Esophagus squamous epithelium (tissue), 5 donors: ENCODE measurements at places on chromosomes 5 and 9.

DNA sequence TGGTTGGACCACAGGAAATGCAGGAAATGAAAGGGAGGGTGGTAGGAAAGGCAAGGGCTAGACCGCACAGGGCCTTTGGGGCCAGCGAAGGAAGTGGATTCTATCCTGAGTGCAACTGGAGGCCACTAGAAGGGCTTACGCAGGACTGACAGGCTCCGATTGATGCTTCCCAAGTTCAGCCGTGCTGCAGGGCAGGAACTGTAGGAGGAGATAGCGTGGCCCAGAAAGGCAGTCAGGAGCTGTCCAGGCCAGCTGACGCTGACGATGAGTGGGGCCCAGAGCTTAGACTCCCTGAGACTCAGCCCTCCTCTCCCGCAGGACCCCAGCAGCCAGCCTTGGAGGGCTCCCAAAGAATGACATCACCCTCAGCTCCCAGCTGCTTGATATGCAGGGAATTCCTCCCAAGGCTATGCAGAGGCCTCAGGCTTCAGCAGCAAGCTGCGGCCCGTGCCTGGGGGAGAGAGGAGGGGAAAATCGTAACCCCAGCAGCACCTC is 48.8 kb downstream of the KCNIP1 start:
- H3K27ac ChIP-seq, result peak overlapping the region; percentile 21
- no peak for DNase-seq
- no peaks in the 10 kb centered on the region for H3K27me3 ChIP-seq
- H3K36me3 ChIP-seq, result no peaks in the 10 kb centered on the region
- no peak overlapping the region for H3K4me3 ChIP-seq
- peaks cover 13% of the 10 kb centered on the region for H3K4me1 ChIP-seq

DNA sequence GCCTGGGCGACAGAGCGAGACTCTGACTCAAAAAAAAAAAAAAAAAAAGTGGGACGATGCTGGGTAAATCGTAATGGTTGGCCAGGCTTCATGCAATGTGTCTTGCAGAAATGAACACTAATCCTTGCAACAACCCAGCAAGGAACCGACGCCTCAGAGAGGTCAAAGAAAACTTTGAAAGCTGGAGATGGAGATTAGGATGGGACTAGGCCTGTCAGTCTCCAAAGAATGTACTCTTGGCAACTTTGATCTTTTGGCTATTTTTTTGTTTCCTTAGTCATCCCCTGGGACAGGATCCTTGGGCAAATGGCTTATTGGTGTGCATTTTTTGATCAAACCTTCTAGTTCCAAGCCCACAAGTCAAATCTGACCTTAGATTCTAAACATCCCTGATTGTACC is 10.6 kb upstream of the PWWP2A start:
- H3K36me3 ChIP-seq, result no peaks in the 10 kb centered on the region
- H3K4me3 ChIP-seq, result no peak overlapping the region
- DNase-seq, result no peak
- no peaks in the 10 kb centered on the region for H3K27me3 ChIP-seq

DNA sequence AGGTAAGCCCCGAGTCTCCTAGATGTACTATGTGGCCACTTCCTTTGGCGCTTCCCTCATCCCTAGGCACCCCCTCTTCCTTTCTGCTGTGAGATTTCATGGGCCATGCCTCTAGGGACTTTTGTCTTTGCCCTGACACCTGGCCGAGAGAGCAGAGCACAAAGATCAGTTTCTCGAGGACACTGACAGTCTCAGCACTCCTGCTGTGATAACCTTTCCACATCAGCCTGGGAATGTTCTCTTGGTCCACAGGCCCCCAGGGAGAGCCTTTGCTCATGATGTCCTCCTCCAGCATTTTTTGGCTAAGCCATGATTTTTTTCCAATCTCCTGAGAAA is 127.0 kb upstream of the CPEB4 start:
- H3K36me3 ChIP-seq, result no peaks in the 10 kb centered on the region
- no peak overlapping the region for H3K27ac ChIP-seq
- no peak for DNase-seq
- no peak overlapping the region for H3K4me3 ChIP-seq

DNA sequence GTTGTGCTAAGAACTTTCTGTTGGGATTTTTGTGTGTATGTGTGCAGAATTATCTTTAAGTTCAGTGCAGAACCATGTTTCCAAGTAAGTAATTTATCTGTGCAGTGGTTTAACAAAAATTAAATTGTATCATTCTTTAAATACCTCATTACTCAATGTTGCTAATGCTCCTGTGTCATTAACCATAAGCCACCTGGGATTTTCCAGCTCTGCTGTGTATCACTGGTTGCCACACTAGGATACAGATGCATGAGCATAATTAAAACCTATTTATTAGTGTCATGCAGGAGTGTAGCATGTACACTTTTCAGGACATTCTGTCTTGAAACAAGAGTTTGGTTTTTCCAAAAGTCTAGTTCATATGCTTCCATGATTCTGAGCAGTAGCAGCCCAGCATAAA is 120.4 kb upstream of the PTGER4 start:
- no peak overlapping the region for H3K27ac ChIP-seq
- no peaks in the 10 kb centered on the region for H3K4me1 ChIP-seq
- no peak overlapping the region for H3K4me3 ChIP-seq
- no peak for DNase-seq

DNA sequence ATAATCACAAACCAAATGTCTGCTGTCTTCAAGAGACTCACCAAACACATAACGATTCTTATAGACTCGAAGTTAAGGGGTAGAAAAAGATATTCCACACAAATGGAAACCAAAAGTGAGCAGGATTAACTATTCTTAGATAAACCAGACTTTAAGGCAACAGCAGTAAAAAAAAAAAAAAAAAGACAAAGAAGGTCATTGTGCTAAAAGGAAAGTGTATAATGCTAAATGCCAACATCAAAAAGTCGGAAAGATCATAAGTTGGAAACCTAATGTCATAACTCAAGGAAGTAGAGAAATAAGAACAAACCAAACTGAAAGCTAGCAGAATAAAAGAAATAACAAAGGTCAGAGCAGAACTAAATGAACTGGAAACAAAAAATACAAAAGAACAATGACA is 714.6 kb downstream of the SEMA5A start:
- no peak overlapping the region for H3K4me3 ChIP-seq
- no peaks in the 10 kb centered on the region for H3K36me3 ChIP-seq
- no peaks in the 10 kb centered on the region for H3K4me1 ChIP-seq
- H3K27me3 ChIP-seq, result no peaks in the 10 kb centered on the region
- no peak overlapping the region for H3K27ac ChIP-seq

- H3K36me3 ChIP-seq, result no peaks in the 10 kb centered on the region
- H3K4me3 ChIP-seq, result no peak overlapping the region
- no peak for DNase-seq
- no peak overlapping the region for H3K27ac ChIP-seq
- H3K27me3 ChIP-seq, result no peaks in the 10 kb centered on the region
- H3K4me1 ChIP-seq, result peaks cover 4% of the 10 kb centered on the region
Measured at GRCh38 chr9:6961845-6962522, 204.2 kb downstream of the KDM4C start.

DNA sequence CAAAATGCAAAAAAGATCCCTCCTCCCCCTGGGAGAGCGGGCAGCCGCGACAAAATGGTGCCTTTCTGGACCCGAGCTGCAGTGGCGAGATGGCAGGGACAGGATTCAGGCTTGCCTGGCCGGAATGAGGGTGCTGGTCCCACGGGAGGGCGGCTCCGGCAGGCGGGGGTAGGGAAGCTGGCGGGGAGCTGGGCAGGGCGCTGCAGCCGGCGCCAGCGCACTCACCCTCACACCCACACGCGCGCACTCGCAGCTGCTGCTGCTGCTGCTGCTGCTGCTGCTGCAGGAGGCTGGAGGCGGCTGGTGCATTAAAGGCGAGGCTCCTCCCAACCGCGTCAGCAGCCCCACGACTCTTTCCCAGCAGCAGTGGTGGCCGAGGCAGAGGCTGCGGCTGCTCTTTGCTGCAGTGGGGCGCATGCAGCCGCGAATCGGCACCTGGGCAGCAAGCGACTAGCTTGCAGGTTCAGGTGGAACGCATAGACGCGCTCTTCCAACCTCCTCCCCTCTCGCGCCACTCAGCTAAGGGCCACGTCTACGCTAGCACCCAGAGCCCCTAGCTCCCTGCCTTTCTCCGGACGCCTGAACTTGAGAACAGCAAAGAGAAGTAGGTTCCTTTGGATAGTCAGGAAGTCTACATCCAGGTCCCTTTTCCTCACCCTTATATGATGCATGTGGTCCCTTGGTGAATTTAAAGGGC is at the start of gene PPP2R2B:
Gene PPP2R2B (minus strand): TSS at position 282 of the 697 bp plus-strand sequence.
- peaks cover 21% of the 10 kb centered on the region for H3K4me1 ChIP-seq
- H3K27ac ChIP-seq, result no peak within 1 kb of the TSS
- no peaks in the 10 kb centered on the region for H3K27me3 ChIP-seq
- H3K4me3 ChIP-seq, result peak within 1 kb of the TSS; percentile 40
- no peak for DNase-seq

GRCh38 chr5:76372323-76373054 is 30.6 kb upstream of the IQGAP2 start:
- no peaks in the 10 kb centered on the region for H3K27me3 ChIP-seq
- H3K4me3 ChIP-seq, result no peak overlapping the region
- no peak for DNase-seq
- no peaks in the 10 kb centered on the region for H3K4me1 ChIP-seq
- peak overlapping the region; percentile 16 for H3K27ac ChIP-seq

DNA sequence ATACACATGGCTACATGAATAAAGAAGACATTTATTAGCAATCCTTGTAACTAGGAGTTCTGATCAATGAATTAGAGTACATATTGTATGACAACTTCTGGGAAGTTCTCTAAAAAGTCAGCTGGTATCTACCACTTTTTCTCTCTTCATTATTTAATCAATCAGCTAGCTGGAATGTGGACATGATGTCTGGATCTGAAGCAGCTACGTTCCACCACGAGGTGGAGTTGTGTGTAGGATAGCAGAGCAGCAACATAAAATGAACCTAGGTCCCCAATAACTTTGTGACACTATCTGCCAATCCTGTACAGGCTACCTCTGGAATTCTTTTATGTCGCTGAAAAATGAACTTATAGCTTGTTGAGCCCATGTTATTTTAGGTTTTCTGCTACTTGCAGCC is 32.9 kb upstream of the ENTREP1 start:
- no peak overlapping the region for H3K4me3 ChIP-seq
- no peaks in the 10 kb centered on the region for H3K27me3 ChIP-seq
- no peaks in the 10 kb centered on the region for H3K36me3 ChIP-seq
- DNase-seq, result no peak
- peaks cover 3% of the 10 kb centered on the region for H3K4me1 ChIP-seq
- no peak overlapping the region for H3K27ac ChIP-seq

GRCh38 chr9:13189362-13189761 is 90.1 kb downstream of the MPDZ start:
- no peaks in the 10 kb centered on the region for H3K4me1 ChIP-seq
- H3K36me3 ChIP-seq, result no peaks in the 10 kb centered on the region
- no peak overlapping the region for H3K27ac ChIP-seq
- H3K4me3 ChIP-seq, result no peak overlapping the region
- no peak for DNase-seq

DNA sequence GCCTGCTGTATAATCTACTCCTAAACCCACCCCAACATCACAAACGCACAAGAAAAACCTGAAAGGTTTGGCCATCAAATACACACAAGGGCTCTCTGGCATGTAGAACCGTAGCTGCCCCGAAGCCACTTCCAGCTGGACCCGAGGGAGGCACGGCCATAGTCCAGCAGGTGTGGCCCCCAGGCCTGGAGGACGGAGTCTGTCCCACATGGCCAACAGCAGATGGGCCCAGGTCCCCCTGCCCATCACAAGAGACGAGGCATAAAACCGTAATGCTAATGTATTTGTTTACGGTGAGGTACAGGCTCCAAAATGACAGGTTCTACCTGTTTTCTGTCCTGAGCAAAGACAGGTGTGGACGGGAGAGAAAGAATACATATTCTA is 234.2 kb downstream of the SYK start:
- DNase-seq, result no peak
- peaks cover 14% of the 10 kb centered on the region for H3K4me1 ChIP-seq
- no peak overlapping the region for H3K27ac ChIP-seq

DNA sequence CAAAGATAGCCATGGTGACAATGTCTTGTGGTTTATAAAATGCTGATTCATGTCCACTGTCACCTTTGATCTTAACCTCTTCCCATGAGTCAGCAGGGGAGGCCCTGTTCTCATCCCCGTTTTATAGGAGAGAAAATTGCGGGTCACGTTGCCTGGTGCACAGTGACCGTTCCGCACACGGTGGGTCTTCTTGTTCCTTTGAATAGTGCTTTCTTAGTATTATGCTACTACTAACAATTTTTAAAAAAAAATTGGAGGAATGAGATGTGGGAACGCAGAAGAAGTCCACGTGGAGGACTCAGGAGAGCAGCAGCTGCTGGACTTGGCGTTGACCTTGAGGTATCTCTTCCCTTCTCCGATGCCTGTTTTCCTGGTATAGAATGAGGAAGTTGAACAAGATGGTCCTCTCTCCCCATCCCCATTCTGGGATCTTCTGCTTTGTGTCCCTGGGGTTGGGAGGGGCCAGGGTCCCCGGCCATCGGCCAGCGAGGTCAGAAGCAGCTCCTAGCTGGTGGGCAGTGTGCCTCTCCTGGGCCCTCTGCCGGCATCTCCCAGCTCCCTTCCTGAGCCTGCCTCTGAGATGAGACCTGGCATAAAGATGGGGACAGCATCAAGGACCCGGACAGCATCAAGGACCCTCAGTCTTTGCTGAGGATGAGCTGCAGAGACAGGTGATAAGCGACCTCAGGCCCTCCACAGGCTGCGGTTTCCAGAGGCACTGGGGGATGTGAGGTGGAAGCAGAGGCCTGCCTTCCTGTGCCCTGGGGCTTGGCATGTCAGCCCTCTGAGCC is 143.9 kb downstream of the C9orf50 start:
- H3K4me1 ChIP-seq, result peaks cover 15% of the 10 kb centered on the region
- no peak overlapping the region for H3K4me3 ChIP-seq
- DNase-seq, result no peak
- H3K36me3 ChIP-seq, result no peaks in the 10 kb centered on the region
- H3K27me3 ChIP-seq, result no peaks in the 10 kb centered on the region

DNA sequence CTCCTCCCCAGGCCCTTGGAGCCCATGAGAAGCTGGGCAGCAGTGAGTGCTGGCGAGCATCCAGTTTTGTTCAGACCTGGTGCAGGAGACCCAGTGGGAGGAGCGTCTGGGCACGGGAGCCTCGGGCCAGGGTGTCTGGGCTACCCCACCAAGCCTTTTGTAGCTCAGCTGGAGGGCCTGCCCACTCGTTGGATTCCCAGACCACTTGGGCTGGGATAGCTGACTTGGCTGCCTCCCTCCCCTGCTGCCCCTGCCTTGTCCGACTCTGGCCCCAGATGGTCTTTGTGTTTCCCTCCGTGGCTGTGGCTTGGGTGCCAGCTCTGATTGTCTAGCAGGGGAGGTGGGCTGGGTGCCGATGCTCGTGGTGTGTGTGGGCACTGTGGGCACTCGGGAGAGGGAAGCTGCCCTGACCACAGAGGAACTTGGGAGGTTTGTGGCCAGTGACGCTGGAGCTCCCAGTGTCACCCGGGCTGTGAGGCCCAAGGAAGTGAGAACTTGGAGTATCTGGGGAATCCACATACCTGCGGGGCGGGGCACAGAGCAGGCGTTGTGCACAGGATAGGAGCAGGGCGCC is 47.3 kb downstream of the WNK2 start:
- H3K4me1 ChIP-seq, result peaks cover 7% of the 10 kb centered on the region
- no peaks in the 10 kb centered on the region for H3K36me3 ChIP-seq
- no peak overlapping the region for H3K27ac ChIP-seq
- H3K4me3 ChIP-seq, result no peak overlapping the region
- no peak for DNase-seq
- peaks cover 48% of the 10 kb centered on the region for H3K27me3 ChIP-seq

- no peaks in the 10 kb centered on the region for H3K36me3 ChIP-seq
- no peak overlapping the region for H3K4me3 ChIP-seq
- no peak for DNase-seq
- no peak overlapping the region for H3K27ac ChIP-seq
- H3K27me3 ChIP-seq, result no peaks in the 10 kb centered on the region
- H3K4me1 ChIP-seq, result peaks cover 26% of the 10 kb centered on the region
Measured at GRCh38 chr5:94239266-94239665, 379.1 kb downstream of the KIAA0825 start.

GRCh38 chr5:65986796-65987195 is 60.4 kb downstream of the ERBIN start:
- H3K36me3 ChIP-seq, result no peaks in the 10 kb centered on the region
- no peaks in the 10 kb centered on the region for H3K27me3 ChIP-seq
- no peak for DNase-seq
- no peak overlapping the region for H3K4me3 ChIP-seq
